ENCODE measurements at places on chromosomes 6 and 20.

- no peak for DNase-seq
Observed at GRCh38 chr20:10521836-10522235, 86.7 kb downstream of the SLX4IP start.

DNA sequence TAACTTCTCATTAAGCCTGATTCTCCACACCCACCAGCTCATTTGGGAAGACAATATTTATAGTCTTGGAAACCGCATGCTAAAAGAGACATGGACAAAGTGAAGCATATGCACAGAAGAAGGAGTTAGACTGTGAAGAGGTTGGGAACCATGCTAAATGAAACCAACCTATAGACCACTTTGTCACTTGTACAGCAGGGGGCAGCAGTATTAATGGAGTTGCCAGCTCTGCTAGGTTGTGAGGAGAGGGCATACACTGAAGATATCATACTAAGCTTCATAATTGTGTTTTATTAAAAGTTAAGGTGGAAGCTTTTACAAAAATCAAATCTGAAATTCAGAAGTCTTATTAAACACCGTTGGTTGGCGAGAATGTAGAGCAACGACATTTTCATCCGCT is 38.3 kb upstream of the HMGCLL1 start:
- DNase-seq, result no peak

- DNase-seq, result no peak
Observed at GRCh38 chr6:79076160-79076559, 1.9 kb downstream of the PHIP start.

- no peak for DNase-seq
Observed at GRCh38 chr6:135329851-135330803, 149.0 kb downstream of the MYB start.

GRCh38 chr6:5814116-5814515 is 192.6 kb downstream of the NRN1 start:
- DNase-seq, result no peak
